Ureter (tissue), 1 donor: ENCODE measurements at places on chromosomes 2 and 18. TPM values are rescaled to one million over a fixed set of nuclear protein-coding genes. Genes with fewer than 3 reads are reported as not detected.

The HAAO gene
- total RNA-seq: 14.1 TPM

The RRM2 gene
- 2.2 TPM for total RNA-seq

DNA sequence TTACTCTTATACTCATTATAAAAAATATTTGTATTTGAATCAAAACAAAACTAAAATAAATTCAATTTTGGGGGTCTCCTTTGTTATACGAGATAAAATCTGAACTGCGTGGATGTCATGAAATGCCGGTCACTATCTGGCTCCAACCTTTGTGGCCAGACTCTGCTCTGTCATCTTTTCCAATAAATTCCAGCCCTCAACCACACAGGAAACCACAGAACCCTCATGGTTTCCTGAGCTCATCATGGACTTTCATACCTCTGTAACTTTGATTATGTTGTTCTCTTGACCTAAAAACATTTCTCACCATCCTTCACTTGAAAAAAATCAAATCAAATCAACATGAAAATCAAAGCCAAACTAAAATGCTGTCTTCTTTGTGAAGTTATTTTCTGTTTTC is 724.7 kb downstream of the METTL4 start:
- DNase-seq: no peak

GRCh38 chr18:59778434-59778833 is 81.2 kb upstream of the CCBE1 start:
- no peak for DNase-seq

The SERTAD2 gene
- 23.1 TPM for total RNA-seq

The SRD5A2 gene
- total RNA-seq: 0.65 TPM

GRCh38 chr2:52934323-52934898 is 833.2 kb upstream of the CHAC2 start:
- no peak for DNase-seq

GRCh38 chr2:127216095-127216494 is 4.0 kb downstream of the CYP27C1 start:
- DNase-seq: no peak

The PRKAG3 gene
- total RNA-seq: not detected

- no peak for DNase-seq
Measured at GRCh38 chr18:80112624-80113248, 3.7 kb downstream of the ADNP2 start.

The TEX44 gene
- not detected for total RNA-seq

- no peak for DNase-seq
Measured at GRCh38 chr2:202808754-202809153, 62.8 kb downstream of the ICA1L start.

GRCh38 chr2:34261701-34262100 is 662.6 kb upstream of the FAM98A start:
- DNase-seq: no peak

The TMEM200C gene
- 0.60 TPM for total RNA-seq

DNA sequence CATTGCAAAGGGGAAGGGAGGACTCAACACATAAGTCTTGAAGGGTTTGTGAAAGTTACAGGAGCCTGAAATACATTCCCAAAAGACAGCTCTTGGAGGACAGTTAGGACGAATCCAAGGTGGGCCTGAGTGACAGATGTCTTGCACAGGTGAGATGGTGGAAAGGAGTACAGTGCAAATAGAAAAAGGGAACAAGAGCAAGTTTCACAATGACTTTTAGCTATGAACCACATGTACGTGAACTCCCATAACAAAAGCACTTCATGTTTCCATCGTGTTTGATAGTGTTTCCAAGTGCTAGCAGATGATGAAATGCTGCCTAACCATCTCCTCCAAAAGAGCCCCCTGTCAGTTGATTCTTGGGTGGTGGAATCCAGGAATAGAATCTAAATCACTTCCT is 1.8 kb downstream of the IL18RAP start:
- DNase-seq: no peak

GRCh38 chr2:208150956-208151355 is 5.0 kb upstream of the CRYGB start:
- DNase-seq: no peak

- no peak for DNase-seq
Measured at GRCh38 chr2:176079831-176080539, 3.8 kb downstream of the EVX2 start.

The SERPINB4 gene
- not detected for total RNA-seq

DNA sequence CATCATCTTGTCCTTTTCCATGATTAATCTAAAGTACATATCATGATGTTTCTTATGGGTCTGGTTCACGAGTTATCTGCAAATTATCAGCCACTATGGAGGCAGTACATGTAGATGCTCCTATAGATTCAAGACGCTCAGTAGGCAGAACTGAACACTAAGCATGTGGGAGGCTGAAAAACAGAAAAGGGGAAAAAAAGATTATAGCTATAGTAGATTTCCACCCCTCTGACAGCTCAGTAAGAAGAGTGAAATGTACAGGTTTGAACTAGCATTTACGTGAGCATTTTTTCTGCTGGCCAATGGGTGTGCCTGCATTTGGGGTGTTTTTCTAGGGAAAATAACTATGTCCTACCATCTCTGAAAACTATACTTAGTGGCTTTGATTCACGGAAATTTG is 308.9 kb downstream of the ZEB2 start:
- DNase-seq: no peak

- no peak for DNase-seq
Measured at GRCh38 chr18:79755496-79756142, 42.1 kb upstream of the KCNG2 start.

DNA sequence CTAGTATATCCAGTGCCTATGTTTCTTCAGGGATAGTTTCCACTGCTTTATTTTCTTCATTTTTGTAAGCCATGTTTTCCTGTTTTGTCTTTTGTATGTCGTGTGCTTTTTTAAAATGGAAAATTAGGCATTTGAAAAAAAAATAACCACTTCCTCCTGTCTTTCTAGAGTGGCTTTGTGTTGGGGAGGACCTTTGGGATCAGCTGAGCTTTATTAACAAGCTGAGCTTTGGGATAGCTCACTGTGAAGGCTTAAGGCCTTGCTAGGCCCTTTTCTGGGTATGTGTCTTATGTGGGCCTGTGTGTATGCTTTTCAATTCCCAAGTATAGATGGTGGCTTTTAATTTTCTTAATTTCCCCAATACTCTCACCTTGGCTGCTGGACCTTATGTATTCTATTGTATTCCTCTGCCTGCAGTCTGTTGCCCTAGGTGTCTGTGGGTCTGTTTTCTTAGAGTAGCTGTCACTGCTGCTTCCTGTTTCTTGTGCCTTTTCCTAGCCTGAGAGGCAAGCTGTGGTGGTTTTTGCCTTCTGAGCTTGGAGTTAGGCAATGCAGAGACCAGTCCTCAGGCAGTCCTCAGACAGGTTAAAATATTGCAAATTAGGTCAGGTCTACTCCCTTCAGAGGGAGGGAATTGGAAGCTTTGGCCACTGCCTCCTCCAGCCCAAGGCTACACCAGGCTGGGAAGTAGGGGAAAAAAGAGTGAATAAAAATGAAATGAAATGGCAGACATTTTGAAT is 134.7 kb downstream of the LDLRAD4 start:
- DNase-seq: no peak

- DNase-seq: no peak
Measured at GRCh38 chr18:2984703-2985261, 28.2 kb downstream of the LPIN2 start.

The DSC2 gene
- total RNA-seq: 5.1 TPM

The VWA3B gene
- 1.7 TPM for total RNA-seq

The C2orf66 gene
- total RNA-seq: 1.0 TPM

DNA sequence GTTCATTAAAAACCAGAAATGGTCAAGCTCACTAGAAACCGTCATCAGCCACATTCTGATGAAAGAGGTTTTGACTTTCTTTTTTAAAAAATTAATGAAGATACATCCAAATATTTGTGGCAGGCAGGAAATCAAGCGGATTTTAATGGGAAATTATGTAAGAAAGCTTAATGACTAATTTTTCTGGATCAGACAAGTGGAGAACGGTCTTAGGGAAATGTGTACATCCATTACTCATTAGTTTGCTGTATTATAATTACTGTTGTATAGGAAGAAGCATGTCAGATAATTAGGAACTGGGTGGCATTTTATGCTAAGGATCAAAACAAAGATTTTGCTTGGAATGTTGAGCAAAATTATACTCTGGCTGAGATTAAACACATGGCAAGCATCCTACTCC is 39.4 kb downstream of the AGAP1 start:
- no peak for DNase-seq

The ZSWIM2 gene
- total RNA-seq: not detected
